CD4-positive, alpha-beta T cell (primary cell): ENCODE measurements at places on chromosomes 11 and 22. TPM values are rescaled to one million over a fixed set of nuclear protein-coding genes. Genes with fewer than 3 reads are reported as not detected.

DNA sequence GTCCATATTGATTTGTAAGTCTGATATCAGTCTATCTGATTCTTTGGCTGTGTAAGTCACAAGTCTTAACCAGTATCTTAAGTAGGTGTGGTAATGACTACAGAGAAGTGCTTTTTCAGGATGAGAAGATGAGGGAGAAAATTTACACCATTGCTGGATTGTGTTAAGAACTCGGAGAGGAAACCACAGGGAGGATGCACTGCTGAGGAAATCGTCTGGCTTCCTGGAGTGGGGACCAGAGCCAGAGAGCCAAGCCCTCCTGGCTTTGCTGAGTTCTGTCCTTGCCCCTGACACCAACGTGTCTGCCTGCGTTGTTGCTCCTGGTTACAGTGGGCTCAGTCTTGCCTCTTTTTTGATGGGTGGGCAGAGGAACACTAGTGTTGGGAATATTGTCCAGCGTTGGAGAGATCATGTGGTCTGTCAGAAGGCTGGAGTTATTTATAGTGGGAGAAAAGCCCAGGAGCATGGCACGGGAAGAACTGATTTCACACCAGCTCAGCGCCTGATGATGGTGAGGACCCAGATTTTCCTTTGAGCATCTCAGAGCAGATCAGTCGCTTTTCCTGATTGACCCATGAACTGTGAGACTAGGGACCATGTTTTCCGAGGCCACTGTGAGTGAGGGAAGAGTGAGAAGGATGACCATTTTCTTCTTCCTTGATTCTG lies 29.6 kb downstream of the MARK2 start:
- H3K4me3 ChIP-seq: no peak overlapping the region
- H3K36me3 ChIP-seq: peaks cover 3% of the 10 kb centered on the region
- H3K27me3 ChIP-seq: no peaks in the 10 kb centered on the region
- peaks cover 94% of the 10 kb centered on the region for H3K4me1 ChIP-seq
- no peak overlapping the region for H3K27ac ChIP-seq
- DNase-seq: no peak

- peaks cover 22% of the 10 kb centered on the region for H3K4me1 ChIP-seq
- peak overlapping the region; percentile 96 for H3K4me3 ChIP-seq
- no peak for DNase-seq
- peak overlapping the region; percentile 99 for H3K27ac ChIP-seq
- H3K36me3 ChIP-seq: peaks cover 5% of the 10 kb centered on the region
- no peaks in the 10 kb centered on the region for H3K27me3 ChIP-seq
Observed at GRCh38 chr22:40855071-40855978, 1.1 kb downstream of the ST13 start.

Gene ANO5
- not detected for total RNA-seq

DNA sequence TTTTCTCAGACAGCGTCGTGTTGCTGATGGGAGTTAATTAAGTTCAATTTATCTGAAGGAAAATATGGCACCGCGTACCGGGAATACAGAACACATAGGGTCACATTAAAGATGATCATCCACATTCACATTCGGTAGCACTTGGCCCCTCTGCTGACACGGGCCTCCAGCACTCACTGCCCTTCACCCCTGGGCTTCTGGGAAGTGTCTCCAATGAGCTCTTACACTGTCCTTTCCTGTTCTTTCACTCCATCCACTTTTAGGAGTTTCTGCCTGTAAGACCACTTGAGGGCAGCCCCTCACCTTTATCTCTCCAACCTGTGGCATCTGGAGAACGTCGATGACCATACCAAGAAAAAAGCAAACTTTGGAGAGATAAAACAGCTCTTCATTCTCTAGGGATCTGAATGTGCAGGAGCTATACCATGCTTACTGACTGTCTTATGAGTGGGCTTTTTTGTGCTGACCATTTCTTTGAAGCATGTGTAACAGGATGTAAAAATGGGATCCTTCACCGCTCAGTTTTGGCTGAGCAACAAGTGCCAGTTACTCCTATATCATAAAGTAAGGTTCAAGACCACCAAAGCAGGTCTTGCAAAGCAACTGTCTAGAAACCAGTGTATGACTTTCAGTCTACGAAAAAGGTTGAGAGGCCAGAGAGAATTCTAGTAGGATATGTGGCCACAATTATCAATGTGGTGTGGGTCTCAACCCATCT lies 1.1 kb upstream of the SERGEF start:
- DNase-seq: no peak
- no peaks in the 10 kb centered on the region for H3K36me3 ChIP-seq
- H3K4me3 ChIP-seq: peak overlapping the region; percentile 98
- no peaks in the 10 kb centered on the region for H3K27me3 ChIP-seq
- peaks cover 22% of the 10 kb centered on the region for H3K4me1 ChIP-seq

Gene KRTAP5-8
- total RNA-seq: not detected

GRCh38 chr11:79708319-79708932 lies 267.6 kb upstream of the TENM4 start:
- no peaks in the 10 kb centered on the region for H3K27me3 ChIP-seq
- no peaks in the 10 kb centered on the region for H3K4me1 ChIP-seq
- no peak overlapping the region for H3K27ac ChIP-seq
- H3K4me3 ChIP-seq: no peak overlapping the region

GRCh38 chr11:128709402-128709801 lies 15.5 kb downstream of the FLI1 start:
- no peak overlapping the region for H3K4me3 ChIP-seq
- H3K27me3 ChIP-seq: no peaks in the 10 kb centered on the region
- H3K27ac ChIP-seq: no peak overlapping the region
- no peak for DNase-seq
- H3K4me1 ChIP-seq: peaks cover 69% of the 10 kb centered on the region
- H3K36me3 ChIP-seq: peaks cover 36% of the 10 kb centered on the region

- H3K27ac ChIP-seq: no peak overlapping the region
- H3K27me3 ChIP-seq: no peaks in the 10 kb centered on the region
Observed at GRCh38 chr11:14642873-14643696, 519 bp upstream of the PDE3B start.

Gene ARHGAP20
- total RNA-seq: not detected

GRCh38 chr11:46296528-46297448 lies 19.3 kb downstream of the CREB3L1 start:
- no peak overlapping the region for H3K27ac ChIP-seq
- H3K4me1 ChIP-seq: peaks cover 22% of the 10 kb centered on the region
- peaks cover 16% of the 10 kb centered on the region for H3K27me3 ChIP-seq
- no peak overlapping the region for H3K4me3 ChIP-seq
- no peaks in the 10 kb centered on the region for H3K36me3 ChIP-seq

Gene NXPE1
- total RNA-seq: not detected

DNA sequence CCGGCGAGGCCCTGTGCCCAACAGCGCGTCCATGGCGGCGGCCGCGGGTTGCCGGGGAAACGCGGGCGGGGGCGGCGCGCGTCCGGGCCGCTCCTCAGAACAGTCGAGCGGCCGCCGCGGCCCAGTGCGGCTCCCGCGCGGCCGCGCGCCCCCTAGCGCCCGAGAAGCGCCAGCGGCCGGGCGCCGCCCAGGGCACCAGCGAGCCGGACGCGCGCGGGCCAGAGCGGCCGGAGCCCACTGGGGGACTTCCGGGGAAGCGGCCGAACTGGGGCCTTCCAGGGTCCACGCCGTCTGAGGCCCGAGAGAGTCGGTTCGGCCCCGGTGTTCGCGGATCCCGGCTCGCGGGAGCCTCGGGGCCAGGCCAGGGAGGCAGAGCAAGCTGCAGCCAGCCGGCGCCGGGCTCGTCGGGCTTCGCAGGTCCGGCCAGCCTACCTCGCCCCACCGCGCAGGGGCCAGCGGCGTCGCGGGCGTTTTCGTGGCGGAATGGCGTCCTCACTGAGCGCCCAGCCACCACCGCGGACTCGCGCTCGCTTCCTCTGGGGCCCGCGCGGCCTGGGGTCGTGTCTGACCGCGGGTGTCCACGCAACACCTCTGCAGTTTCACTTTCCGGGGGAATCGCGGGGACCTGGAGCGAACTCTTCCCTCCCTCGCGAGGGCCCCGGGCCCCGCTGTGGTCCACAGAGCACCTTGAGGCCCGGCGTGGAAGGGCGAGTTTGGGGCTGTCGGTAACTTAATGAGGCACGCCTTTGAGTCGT lies at the start of gene DENND6B:
DENND6B (minus strand) TSS at position 57 of the 755 bp plus-strand sequence; CDS start at position 33, 24 bp downstream.
- H3K36me3 ChIP-seq: no peaks in the 10 kb centered on the region
- no peaks in the 10 kb centered on the region for H3K27me3 ChIP-seq
- no peak within 1 kb of the TSS for H3K27ac ChIP-seq
- peak within 1 kb of the TSS; percentile 60 for H3K4me3 ChIP-seq

DNA sequence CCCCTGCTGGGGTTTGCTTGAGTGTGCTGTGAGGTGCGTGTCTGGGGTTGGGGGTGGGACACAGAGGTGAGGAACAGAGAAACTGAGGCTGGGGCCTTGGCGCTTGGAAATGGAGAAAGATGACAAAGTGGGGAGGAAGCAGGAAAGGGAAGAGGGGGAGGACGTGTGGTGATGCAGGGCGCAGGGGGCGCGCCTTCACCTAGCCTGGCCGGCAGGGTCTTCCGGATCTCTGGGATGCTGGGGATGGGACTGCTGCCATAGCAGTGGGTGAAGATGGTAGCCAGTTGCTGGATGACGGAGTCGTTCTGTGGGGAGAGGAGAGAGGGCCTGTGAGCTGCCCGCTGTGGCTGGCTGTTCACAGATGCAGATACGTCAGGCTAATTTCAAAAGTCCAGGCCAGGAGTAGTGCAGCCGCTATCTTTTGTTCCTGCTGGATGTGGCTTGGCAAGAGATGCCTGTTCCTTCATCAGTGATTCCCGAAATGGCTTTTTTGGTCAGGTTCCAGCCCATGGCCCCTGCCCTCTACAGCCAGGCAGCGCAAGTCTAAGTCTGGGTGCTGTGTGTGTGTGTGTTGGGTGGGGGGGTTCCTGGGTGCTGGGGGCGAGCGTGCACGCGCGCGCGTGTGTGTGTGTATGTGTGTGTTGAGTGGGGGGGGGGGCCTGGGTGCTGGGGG lies 54.8 kb downstream of the NAT10 start:
- no peak overlapping the region for H3K27ac ChIP-seq
- H3K36me3 ChIP-seq: no peaks in the 10 kb centered on the region
- peaks cover 6% of the 10 kb centered on the region for H3K4me1 ChIP-seq
